ENCODE measurements at places on chromosomes 5 and 9. TPM values are rescaled to one million over a fixed set of nuclear protein-coding genes. Genes with fewer than 3 reads are reported as not detected.
A peak's percentile ranks its signal among the peaks of the same experiment; 100 is the strongest.

DNA sequence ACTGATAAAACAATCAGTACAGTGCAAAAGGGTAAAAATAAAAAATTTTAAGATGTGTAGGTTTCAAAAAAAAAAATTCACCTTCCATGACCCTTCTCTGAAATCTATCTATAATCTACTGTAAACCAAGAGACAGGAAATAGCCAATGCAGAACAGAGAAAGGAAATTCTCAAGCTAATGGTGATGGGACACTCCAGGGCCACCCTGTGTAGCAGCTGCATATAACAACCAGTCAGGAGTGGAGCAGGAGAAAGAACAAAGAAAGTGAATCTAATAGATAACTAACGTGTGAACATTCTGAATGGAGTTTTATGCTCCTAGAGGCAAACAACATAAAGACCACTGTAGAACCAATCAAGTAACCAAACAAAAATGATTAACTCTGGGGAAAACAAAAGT, 16.6 kb downstream of the SPTLC1 start:
- no peak for DNase-seq

GRCh38 chr5:156922207-156922792, 40.7 kb downstream of the TIMD4 start:
- DNase-seq, result no peak

DNA sequence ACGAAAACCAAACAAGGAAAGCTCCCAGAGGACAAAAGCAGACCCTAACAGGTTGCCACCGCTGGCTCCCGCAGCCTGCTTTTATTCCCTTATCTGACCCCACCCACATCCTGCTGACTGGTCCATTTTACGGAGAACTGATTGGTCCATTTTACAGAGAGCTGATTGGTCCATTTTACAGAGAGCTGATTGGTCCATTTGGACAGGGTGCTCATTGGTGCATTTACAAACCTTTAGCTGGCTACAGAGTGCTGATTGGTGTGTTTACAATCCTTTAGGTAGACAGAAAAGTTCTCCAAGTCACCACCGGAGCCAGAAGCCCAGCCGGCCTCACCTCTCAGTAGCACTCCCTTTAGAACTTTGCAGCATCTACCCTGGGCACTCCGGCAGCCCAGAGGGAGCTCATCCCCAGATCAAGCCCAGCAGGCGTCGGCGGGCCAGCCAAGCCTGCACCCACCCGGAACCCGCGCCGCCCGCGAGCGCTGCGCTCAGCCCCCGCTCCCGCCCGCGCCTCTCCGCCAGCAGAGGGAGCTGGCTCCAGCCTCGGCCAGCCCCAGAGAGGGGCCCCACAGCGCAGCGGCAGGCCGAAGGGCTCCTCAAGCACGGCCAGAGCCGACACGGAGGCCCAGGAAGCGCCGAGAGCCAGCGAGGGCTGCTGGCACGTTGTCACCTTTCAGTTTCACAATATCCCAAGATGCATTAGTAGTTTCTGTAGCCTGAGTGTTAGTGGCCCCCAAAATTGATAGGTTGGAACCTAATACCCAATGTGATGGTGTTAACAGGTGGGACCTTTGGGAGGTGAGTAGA, 35.3 kb upstream of the CLPTM1L start:
- DNase-seq, result peak; percentile 33

- no peak for DNase-seq
Measured at GRCh38 chr5:108036482-108036881, 345.4 kb downstream of the FBXL17 start.

DNA sequence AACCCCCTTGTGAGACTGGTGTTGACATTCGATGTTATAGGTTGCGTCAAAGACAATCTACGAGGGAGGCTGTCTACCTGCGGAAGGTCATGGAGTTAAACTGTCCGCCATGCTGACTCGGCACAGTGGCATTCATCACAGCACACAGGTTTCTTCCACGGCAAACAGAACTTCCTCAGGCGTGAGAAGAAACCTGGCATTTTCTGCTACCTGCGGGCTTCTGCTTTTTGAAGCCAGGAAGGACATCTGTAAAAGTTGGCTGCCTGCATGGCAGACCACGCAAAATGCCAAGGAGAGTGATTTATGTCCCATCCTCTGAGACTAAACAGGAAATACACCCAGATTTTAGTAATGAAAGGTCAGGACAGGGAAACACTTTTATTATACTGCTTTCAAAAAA, 809.8 kb upstream of the NUDT12 start:
- DNase-seq, result no peak

GRCh38 chr5:32058101-32058500, 116.0 kb downstream of the GOLPH3 start:
- DNase-seq, result no peak

GRCh38 chr9:70495514-70495913, 81.1 kb upstream of the KLF9 start:
- no peak for DNase-seq

DNA sequence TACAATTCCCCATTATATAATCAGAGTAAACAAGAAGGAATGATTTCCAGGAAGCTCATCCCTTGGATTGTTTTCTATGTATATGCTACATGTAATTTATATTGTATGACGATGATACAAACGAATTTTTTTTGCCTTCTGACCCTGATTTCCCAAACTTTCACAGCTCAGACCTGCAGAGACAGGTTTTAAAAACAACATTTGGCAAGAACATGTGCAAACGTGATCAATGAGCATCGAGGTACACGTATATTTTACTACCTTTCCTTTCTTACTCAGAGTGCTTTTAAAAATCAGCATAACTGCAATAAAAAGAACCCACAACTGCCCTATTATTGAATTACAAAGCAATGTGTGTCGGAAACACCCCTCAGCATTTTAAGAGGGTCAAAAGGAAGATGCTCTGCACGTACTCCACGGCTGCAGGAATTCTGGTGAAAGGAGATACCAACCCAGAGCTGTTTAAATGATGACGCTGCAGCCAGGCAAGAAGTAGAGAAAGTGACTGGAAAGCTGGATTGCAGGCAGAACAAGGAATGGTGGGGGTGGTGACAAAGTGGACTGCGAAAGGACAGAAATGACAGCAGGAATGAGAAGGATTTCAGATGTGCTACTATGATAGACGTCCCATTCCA, 533.5 kb downstream of the RAB3C start:
- DNase-seq, result no peak

GRCh38 chr5:154371687-154372086, 74.1 kb upstream of the SAP30L start:
- DNase-seq, result no peak

DNA sequence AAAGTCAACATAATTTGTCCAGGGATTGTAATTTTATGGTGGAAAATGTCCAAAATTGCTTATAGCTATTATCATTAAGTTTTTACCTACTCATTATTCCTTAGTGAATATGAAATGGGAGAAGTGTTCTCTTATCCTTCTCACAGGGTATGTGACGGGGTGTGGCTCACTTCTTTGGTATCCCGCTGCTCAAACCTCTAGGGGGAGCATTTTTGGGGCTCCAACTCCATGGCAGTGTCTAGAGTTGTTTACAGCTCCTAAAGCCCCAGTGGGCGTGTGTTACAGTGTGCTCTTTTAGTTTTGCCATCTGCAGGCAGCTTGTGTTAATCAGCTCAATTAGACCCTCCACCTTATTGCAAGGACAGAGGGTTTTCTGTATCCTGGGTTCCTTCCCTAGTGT, 89.4 kb downstream of the CDKN2A start:
- DNase-seq, result no peak

GRCh38 chr5:115084246-115084793, 85.4 kb downstream of the TRIM36 start:
- DNase-seq, result no peak

- DNase-seq, result no peak
Measured at GRCh38 chr5:98763001-98763630, 10.3 kb upstream of the RGMB start.

The ADAMTS12 gene
- polyA plus RNA-seq, result 18.0 TPM

The GFPT2 gene
- polyA plus RNA-seq, result 4.4 TPM

The TAS2R1 gene
- 0.13 TPM for polyA plus RNA-seq

The ECSCR gene
- polyA plus RNA-seq, result 30.4 TPM

The SLC6A3 gene
- 0.21 TPM for polyA plus RNA-seq

The PCDHB9 gene
- polyA plus RNA-seq, result 3.4 TPM

The QRFP gene
- 0.58 TPM for polyA plus RNA-seq

The EIF4E1B gene
- not detected for polyA plus RNA-seq

The PCDHGC3 gene
- polyA plus RNA-seq, result 131 TPM

The ZBTB5 gene
- 32.0 TPM for polyA plus RNA-seq

The RXFP3 gene
- polyA plus RNA-seq, result 0.23 TPM

The OR1L1 gene
- polyA plus RNA-seq, result not detected

The PCDHA1 gene
- polyA plus RNA-seq, result not detected

Measured in renal pelvis (tissue), 12 donors.